ENCODE measurements at places on chromosomes 1 and 21. TPM values are rescaled to one million over a fixed set of nuclear protein-coding genes. Genes with fewer than 3 reads are reported as not detected.

- DNase-seq = no peak
These were observed 34.7 kb upstream of the CASZ1 start for GRCh38 chr1:10830961-10831668.

- no peak for DNase-seq
These were observed 8.9 kb upstream of the PDE9A start for GRCh38 chr21:42644223-42645208.

DNA sequence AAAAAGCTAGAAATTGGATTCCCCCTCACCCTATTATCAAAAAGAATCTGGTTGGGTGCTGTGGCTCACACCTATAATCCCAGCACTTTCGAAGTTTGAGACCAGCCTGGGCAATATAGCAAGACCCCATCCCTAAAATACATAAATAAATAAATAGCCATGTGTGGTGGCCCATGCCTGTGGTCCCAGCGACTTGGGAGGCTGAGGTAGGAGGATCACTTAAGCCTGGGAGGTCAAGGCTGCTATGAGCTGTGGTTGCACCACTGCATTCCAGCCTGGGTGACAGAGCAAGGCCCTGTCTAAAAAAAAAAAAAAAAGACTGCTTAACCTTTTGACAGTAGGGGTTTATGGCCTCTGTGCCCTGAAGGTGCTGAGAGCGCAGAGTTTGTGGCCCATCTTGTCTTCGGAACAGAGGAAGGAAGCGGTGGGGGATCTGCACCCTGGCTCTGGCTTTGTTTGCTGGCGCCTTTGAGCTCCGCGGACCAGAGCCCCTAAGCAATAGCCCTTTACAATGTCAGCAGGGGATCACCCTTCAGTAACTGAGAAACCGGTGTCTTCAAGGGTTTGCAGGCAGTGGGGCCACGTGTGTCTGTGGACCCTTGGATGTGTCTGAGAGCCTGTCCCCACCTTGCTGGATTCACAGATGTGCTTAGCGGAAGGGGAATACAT lies 22.1 kb downstream of the SLC2A7 start:
- DNase-seq = no peak

- no peak for DNase-seq
These were observed 46.4 kb downstream of the CACHD1 start for GRCh38 chr1:64516301-64516700.

DNA sequence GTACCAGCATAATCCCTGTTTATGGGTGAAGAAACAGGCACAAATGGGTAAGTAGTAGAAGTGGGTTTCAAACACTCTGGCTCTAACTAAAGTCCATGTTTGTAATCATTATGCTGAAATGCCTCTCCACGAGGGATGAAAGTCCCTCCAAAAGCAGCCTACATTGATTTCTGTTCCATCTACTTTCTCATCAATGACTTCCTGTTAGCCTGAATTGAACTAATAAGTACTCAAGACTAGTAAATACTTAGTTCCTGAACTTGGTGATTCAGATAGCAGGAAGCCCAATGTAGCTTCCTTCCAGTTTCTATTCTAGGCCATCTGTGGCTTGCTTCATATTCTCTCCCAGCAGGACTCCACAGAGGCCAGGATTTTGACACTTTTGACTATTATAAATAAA lies 11.3 kb upstream of the BACH1 start:
- no peak for DNase-seq

DNA sequence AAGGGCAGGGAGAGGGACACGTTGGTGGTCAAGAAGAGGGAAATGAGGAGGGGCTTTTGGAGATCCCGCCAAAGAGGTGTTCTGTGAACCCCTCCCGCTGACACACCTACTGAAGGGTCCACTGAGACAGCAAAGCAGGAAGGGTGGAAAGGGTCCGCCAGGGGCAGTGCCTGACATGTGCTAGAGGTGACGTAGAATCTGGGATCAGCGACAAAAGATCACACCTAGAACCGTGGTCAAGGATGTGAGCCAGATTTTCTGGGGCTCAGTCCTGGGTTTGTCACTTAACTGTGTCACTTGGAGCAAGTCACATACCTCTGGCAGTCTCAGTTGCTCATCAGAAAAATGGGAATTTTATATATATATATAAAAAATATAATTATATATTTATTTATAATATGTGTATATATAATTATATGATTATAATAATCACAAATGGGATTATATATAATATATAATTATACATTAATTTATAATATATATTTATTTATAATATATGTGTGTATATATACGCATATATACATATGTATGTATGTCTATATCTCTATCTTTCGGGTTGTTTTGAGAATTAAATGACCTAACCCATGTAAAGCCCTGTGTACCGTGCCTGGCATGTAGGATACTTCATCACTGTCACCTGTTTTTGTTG lies 35.0 kb upstream of the ATP5PO start:
- DNase-seq = no peak

- no peak for DNase-seq
These were observed 26.7 kb downstream of the MIA3 start for GRCh38 chr1:222644636-222644980.

DNA sequence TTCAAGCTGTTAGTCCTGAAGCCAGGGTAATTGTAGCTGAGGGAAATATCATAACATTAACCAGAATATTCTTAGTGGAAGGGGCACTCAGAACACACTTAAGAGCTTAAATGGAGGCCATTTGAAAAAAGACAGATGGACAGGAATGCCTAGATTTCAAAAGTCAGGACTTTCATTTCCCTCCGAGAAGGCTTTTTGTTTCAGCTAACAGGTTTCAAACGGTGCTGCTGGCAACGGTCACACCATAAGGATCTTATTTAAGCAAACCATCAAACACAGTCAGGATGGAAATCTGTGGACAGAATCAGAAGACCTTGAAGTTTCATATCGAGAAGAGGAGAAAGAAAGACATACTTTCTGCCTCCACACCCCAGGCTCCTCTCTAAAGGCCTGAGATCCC lies 70.1 kb downstream of the SLC66A1 start:
- DNase-seq = no peak

- no peak for DNase-seq
These were observed 91.0 kb downstream of the OLFML2B start for GRCh38 chr1:161932668-161933067.

- DNase-seq = no peak
These were observed 36.7 kb upstream of the PLXNA2 start for GRCh38 chr1:208280681-208281450.

GRCh38 chr1:186183219-186183618 lies 191.8 kb downstream of the TPR start:
- DNase-seq = no peak

DNA sequence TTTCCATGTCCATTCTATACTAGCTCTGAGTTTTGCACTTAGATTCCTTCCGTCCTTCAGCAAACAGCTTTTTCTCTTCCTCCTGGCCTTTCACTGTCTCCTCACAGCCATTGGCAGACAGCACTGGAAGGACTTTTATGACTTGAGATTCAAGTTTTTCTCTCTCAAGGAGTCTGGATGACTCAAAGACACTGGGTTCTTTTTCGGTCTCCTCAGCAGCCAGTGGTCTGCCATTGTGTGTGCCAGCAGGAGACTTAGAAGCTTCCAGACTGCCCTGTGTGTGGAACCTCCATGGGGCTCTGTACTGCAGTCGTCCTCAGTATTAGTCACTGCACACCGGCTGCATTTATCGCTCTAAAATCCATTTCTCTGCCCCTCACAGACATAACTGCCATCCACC lies 30.5 kb downstream of the NTNG1 start:
- DNase-seq = no peak

- DNase-seq = no peak
These were observed 32.8 kb upstream of the EPS15 start for GRCh38 chr1:51551848-51552296.

- DNase-seq = no peak
These were observed 65.8 kb downstream of the MEGF6 start for GRCh38 chr1:3545363-3546047.

GRCh38 chr1:106937104-106937503 lies 119.4 kb upstream of the PRMT6 start:
- DNase-seq = no peak

DNA sequence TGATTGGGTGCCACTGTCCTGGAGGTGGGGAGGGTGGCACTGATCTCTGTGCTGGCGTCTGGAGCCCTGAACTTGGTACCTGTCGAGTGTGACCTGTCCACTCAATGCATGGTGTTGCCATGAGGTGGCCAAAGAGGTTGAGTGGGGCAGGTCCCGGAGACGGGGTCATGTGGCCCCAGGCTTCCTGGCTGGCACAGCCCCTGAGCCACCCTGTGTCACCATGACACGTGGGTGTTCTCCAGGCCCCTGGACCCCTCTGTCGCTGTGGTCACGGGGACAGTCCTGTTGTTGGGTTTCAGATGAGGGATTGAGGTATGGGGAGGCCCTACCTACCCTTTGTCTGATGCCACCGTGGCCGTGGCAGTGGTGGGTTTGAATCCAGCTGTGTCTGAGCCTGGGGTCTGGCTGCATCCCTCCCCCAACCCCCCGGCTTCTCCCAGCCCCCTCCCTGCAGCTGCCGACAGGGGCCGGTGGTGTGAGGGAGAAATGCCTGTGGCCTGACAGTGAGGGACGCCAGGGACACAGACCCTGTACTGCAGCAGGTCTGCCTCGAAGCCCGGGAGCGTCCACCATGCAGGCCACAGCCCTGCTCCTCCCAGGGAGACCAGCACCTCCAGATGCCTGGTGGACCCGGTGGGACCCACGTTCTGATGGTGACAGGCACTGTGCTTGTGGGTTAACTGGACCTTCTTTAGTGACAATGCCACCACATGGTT lies 12.0 kb downstream of the TRPM2 start:
- no peak for DNase-seq

DNA sequence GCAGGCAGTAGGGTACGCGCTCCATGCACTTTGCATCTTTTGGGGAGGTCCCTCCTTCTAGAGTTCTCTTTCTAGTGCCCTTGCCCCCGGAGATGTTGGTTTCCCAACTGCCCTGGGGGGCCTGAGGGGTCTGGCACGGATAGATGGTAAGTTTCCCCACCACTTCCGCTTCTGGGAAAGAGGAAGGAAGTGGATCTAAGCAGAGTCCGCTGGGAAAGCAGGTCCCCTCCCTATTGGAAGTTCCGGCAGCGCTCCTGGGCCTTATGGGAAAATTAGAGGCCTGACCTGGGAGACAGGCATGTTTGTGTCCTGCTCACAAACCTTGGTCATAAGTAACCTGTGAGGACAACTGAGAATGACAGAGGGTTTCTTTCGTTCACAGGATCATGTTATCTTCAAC lies 274.4 kb downstream of the RPS6KC1 start:
- DNase-seq = no peak

DNA sequence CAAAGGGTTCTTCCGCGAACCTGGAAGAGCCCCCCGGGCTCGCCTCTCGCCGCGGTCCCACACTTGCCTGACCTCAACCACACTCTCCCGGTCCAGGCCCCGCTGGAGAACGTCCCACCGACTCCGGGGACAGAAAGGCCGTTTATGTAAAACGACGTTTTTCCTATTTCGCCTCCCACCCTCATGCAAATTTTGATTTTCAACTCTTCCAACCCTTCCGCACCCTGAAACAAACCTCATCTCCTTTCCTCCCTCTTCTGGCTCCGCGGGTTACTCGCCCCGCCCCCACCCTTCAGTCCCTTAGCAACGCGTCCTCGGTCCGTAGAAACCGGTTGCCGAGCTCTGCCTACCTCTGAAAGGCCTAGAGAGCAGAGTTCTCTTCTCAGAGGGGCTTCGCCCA lies at the start of gene C1orf141:
C1orf141 (minus strand) TSS at position 276 of the 400 bp plus-strand sequence. CDS start 7,730 bp downstream, outside the sequence.
- no peak for DNase-seq

- no peak for DNase-seq
These were observed 459.2 kb upstream of the RUNX1 start for GRCh38 chr21:35508139-35508888.

- DNase-seq = no peak
These were observed 127.0 kb upstream of the F3 start for GRCh38 chr1:94668528-94668927.

DNA sequence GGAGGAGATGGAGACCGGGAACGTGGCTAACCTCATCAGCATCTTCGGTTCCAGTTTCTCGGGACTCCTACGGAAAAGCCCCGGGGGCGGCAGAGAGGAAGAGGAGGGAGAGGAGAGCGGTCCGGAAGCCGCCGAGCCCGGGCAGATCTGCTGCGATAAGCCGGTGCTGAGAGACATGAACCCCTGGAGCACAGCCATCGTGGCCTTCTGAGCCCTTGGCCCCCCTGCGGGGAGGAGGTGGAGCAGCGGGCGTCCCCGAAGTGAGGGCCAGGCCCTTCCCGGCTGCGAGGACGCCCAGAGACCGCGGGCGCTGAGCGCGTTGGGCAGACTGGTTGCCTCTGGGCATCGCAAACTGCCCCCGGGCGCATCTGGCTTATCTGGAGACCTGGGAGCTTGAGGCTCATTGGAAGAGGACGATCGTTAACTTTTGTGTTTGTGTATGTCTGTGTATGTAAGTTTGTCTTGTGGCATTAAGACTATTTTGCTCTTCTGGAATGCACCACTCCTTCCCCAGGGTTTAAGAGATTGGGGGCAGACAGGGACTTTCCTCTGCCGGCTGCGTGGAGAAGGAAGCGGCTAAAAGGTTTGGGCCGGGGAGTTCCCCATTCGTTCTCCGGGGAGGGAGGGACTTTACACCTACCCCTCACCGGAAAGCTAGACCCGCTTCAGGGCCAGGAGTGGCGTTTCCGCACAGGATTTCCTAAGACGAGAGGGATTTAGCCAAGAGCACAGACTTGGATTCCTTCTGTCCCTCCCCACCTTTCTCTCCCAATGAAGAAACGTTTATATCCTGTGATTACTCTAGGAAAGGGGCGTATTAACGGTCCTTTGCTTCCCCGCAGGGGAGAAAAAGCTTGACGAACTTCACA lies 1.4 kb downstream of the IER5 start:
- DNase-seq = no peak

DNA sequence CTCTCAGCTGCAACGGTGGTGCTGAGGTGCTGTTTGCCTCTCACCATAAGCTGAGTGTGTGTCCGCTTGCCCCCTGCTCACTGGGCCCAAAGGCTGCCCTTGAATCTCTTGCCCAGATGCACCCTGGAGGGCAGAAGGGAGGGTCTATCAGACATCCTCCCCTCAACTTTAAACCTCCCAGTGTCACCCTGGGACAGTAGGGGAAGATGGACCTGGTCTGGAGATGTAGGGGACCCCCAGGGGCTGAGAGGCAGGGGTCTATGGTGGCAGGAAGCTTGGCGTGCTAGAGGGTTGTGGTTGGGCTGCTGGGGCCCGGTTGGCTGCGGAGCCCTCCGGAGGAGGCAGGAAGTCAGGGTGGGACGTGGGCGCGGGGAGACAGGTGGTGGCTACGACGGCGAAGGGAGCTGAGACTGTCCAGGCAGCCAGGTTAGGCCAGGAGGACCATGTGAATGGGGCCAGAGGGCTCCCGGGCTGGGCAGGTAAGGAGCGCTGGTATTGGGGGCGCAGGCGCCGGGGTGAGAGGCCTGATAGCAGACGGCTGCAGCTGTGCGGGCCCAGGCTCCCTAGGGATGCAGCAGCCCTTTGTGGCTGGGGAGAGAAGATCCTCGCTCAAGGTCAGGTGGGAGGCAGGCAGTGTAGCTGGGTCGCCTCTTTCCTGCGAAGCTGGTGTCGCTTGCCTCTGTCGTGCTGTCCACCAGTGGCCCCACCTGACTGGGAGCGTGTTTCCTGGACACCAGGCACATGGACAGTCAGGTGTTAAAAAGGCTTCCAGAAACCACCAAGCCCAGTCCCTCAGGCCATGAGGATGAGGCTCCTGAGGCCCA lies at the start of gene LCK:
LCK (plus strand) TSS at position 373 of the 824 bp plus-strand sequence. CDS start 23,065 bp downstream, outside the sequence.
- no peak for DNase-seq

The ZNF691 gene
- total RNA-seq = 8.2 TPM

The APCS gene
- not detected for total RNA-seq

The PCP4L1 gene
- total RNA-seq = not detected

The PPOX gene
- total RNA-seq = 14.3 TPM

The FCAMR gene
- not detected for total RNA-seq

The KISS1 gene
- total RNA-seq = not detected

The WDR47 gene
- 20.8 TPM for total RNA-seq

The DCDC2B gene
- not detected for total RNA-seq
